Posterior vena cava (tissue), 2 donors: ENCODE measurements at places on chromosomes 13 and 19.

DNA sequence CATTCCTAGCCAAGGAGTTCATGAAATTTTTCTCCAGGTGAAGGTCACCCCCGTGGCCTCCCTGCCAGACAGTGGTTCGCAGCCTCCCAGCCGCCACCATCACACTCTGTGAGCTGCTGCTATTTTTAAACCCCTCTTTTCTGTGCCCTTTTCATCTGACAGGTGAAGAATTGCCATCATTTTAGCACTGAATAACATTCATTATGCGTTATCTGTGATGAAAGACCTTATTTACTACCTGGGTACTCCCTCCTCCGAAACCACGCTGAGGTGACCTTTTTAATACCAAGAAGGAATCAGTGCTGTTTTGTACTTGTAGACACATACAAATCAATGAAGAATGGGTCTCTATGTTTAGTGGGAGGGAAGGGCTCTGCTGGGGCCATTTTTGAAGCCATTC lies 148.9 kb upstream of the GPR12 start:
- peak; percentile 53 for DNase-seq

- no peak for DNase-seq
Observed at GRCh38 chr19:41174297-41174928, 18.6 kb upstream of the CYP2S1 start.

DNA sequence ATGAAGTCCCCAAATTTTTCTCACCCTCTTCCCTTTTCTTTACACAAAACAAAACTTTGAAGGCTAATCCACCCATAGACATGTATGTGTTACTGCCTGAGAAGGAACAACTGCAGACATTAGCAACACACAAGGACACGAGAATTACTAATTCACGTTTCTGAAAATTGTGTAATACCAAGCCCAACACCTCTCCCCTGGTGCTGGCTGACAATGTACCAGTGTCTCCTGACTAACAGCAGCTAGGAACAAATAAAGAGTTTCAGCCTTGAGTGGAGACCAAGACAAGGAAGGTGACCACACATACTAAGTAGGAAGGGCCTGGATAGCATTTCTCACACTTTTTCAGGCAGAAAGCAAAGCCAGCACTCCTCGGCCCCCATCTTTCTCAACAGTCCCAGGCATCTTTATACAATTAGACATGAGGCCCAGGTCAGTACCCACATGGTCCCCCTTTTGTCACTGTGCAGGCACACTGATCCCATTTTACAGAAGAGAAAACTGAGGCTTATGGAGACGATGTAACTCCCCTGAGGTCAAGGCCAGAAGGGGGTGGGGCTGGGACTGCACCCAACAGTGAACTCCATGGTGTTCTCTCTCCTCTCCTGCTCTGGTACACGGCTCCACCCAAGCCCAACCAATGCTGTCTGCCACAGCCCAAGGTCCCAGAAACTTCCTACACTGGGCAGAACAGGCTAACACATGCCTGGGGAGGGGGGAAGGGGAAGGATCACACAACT lies 8.7 kb downstream of the BRD4 start:
- peak; percentile 85 for DNase-seq

- DNase-seq = no peak
Observed at GRCh38 chr19:50569938-50570540, 1.8 kb upstream of the LRRC4B start.

DNA sequence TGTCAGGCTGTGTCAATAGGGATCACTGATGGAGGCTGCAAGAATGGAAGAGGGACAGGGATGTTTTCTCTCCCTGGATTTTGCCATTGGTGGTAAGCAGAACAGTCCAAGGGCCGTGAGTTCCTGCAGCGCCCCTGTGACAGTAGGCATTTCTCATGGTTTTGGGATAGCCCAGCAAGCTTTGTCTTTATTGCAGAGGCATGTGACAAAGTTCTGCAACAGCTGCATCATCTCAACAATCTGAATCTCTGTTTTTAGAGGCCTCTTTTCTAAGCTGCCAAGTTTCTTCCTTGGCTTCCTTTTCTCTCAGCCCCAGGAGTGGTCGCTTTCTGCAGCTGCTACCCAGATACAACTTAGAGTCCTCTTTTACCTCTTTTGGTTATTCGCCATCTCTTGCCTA lies 95.7 kb upstream of the TSHZ3 start:
- DNase-seq = no peak

DNA sequence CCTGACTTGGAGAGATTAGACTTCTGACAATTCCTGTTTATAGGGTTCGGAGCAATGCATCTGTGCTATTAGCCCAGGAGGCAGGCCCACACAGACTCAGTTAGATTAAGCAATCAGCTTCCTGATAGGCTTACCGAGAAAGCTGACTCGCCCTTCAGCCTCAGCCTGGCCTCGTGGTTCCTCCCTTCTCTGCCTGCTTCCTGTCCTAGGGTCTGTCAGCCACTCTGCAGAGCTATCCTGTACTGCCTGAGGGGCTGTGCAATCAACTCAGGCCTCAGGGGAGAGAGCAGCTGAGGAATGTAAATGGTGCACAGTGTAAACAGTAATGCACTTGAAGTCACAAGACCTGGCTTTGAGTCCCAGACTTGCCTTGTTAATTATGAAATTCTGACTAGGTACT lies 30.7 kb downstream of the HTR2A start:
- DNase-seq = no peak

DNA sequence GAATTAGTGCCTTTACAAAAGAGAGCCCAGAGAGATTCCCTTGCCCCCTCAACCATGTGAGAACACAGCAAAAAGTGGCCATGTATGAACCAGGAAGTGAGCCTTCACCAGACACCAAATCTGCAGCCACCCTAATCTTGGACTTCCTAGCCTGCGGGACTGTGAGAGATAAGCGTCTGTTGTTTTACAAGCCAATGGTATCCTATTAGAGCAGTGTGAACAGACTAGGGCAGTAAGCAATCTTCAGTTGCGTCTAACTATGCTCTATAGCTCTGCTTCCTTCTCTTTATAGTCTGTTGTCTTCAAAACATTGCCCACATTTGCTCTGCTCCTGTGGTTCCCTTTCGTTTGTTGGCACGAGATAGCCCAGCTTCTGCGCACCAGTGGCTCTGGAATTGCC lies 109.5 kb upstream of the FNDC3A start:
- DNase-seq = no peak

DNA sequence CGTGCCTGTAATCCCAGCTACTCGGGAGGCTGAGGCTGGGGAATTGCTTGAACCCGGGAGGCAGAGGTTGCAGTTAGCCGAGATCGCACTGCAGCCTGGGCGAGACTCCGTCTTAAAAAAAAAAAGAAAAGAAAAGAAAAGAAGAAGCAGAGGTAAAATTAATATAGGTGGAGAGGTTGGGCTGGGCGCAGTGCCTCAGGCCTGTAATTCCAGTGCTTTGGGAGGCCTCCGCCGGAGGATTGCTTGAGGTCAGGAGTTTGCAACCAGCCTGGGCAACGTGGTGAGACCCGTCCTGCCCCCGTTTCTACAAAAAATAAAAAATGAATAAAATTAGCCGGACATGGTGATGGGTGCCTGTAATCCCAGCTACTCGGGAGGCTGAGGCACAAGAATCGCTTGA lies 912 bp upstream of the TUBA3C start:
- DNase-seq = no peak

DNA sequence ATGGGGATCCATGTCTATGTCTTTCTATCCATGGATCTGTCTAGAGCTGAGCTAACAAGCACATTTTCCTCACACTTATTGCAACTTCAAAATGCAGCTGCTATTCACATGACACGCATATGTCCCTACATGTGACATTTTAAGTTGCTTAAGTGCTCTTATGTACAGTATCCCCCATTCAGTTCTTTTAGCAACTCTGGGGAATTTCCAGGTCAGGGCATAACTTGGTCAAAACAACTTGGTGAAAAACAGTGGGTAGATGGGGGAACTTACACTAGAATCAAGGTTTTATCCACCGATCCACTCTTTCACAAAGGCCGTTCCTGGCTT lies 73.0 kb downstream of the COL4A1 start:
- DNase-seq = no peak

DNA sequence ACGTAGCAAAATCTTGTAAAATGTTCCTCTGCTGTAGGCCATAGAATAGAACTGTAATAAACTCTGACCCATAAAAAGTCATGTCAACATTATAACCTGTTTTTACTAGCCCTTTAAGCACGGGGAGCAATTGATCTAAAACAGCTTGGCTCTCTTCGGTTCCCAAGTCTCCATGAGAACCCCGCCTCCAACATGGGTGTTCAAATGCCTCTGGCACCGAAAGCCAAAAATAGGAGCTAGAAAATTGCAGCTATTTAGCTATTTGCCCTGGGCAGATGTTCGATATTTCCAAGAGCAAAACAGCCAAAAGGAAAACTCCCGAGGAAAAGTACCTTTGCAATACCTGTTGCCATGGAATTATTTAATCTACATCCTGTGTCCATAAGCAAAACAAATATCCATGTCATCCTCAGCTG lies 563.1 kb downstream of the EFNB2 start:
- no peak for DNase-seq

DNA sequence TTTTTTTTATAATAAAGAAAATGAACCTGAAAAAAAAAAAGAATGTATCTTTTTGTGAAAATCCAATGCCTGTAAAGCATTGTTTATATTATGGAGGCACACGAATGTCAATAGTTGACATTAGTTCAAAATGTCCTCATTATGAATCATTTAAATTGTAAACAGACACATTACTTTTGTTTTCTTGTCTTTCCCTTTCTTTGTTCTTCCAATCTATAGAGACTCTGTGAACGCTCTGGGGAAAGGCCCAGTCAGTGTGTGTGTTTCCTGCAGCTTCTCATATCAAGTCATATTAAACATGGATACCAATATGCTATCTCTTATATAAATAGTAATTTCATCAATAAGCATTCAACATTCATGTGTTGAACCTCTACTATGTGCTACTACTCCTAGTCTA lies 193.1 kb downstream of the KCTD12 start:
- DNase-seq = no peak

GRCh38 chr19:18428787-18429674 lies 8.9 kb downstream of the ISYNA1 start:
- peak; percentile 93 for DNase-seq

- no peak for DNase-seq
Observed at GRCh38 chr13:49258089-49258796, 10.5 kb downstream of the CDADC1 start.
